Activated CD4-positive, alpha-beta T cell treated with anti-CD3 and anti-CD28 coated beads for 36 hours (primary cell): ENCODE measurements at places on chromosomes 11 and 22. TPM values are rescaled to one million over a fixed set of nuclear protein-coding genes. Genes with fewer than 3 reads are reported as not detected.

Gene OR8D4
- total RNA-seq, result not detected

GRCh38 chr11:43925932-43926505 lies 16.4 kb upstream of the C11orf96 start:
- no peaks in the 10 kb centered on the region for H3K27me3 ChIP-seq
- no peak for DNase-seq
- H3K36me3 ChIP-seq, result peaks cover 10% of the 10 kb centered on the region
- no peak overlapping the region for H3K27ac ChIP-seq

DNA sequence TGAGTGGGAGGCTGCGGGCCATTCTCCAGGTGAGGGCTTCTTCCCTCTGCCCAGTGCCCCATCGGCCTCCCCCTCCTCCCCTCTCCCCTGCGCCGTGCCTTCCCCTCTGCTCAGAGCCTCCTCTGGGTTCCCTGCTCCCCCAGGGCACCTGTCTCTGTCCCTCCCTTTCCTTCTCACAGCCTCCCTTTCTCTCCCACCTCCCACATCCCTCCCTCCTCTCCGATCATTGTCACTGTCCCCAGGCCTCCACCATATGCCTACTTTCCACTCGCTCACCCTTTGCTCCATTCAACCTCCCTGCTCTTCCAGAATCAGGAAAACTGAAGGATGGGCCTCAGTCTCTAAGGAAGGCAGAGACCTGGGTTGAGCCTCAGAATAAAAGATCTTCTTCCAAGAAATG lies 9.9 kb upstream of the APOBEC3H start:
- H3K27me3 ChIP-seq, result no peaks in the 10 kb centered on the region
- peaks cover 59% of the 10 kb centered on the region for H3K4me1 ChIP-seq
- peak overlapping the region; percentile 31 for H3K27ac ChIP-seq
- DNase-seq, result no peak
- no peak overlapping the region for H3K4me3 ChIP-seq

GRCh38 chr11:11171854-11172253 lies 181.2 kb downstream of the CSNK2A3 start:
- H3K4me3 ChIP-seq, result no peak overlapping the region
- no peaks in the 10 kb centered on the region for H3K36me3 ChIP-seq
- peaks cover 17% of the 10 kb centered on the region for H3K4me1 ChIP-seq
- H3K27ac ChIP-seq, result no peak overlapping the region
- peak; percentile 44 for DNase-seq

DNA sequence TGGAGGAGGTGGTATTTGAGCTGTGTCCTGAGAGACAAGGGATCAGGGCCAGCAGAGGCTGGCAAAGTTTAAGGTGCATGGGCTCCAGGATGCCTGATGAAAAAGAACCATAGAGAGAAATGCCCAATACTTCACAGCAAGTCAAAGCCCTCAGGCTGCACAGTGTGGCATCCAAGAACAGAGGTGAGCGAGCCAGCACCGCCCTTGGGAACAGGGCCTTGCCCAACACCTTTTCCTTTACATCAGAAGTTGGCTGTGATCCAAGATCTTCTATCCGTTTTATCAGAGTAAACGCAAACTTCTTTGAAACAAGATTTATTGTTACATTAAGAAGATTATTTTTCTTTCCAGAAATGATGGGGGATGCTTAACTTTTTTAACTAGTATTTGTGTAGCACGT lies 1.4 kb downstream of the B3GNT6 start:
- H3K4me3 ChIP-seq, result no peak overlapping the region
- H3K27me3 ChIP-seq, result peaks cover 25% of the 10 kb centered on the region
- H3K27ac ChIP-seq, result no peak overlapping the region
- no peaks in the 10 kb centered on the region for H3K36me3 ChIP-seq
- peaks cover 4% of the 10 kb centered on the region for H3K4me1 ChIP-seq
